Posterior vena cava (tissue), 2 donors: ENCODE measurements at places on chromosomes 3 and 15. TPM values are rescaled to one million over a fixed set of nuclear protein-coding genes. Genes with fewer than 3 reads are reported as not detected.

DNA sequence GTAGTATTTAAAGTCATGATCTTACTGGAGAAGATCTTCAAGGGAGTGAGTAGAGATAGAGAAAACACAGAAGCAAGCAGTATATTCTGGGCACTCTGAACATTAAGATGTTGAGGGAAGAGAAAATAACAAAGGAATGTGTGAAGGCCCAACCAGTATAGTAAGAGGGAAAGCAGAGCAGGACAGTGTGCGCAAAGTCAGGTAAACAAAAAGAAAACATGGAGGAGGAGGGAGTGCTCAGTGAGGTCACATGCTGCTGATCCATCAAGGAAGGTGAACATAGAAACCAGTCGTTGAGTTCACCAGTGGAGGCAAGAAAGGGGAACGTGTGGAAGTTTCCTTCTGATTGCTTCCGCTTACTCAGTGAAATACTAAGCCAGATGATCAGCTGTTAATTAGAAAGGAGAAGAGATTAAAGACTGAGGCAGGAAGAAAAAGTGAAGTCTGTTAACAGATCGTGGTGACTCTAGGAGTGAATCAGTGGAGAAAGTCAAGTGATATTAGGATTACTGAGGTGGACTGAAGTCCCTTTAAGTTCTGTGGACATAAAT is 47.2 kb downstream of the OPA1 start:
- no peak for DNase-seq

DNA sequence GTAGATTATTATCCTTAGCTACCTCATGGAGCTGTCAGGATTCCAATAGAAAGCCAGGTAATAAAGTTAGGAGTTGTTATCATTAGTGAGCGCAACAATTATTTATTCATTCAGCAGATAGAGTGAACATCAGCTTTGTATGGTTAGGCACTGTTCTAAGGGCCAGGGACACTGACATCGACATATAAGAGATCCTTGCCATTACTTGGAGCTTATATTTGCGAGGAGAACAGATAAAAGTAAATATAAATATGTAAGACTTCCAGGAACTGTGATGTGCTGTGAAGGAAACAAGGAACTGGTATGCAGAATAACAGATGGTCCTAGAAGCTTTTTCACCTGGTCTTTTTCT is 473 bp downstream of the LSM3 start:
- no peak for DNase-seq

DNA sequence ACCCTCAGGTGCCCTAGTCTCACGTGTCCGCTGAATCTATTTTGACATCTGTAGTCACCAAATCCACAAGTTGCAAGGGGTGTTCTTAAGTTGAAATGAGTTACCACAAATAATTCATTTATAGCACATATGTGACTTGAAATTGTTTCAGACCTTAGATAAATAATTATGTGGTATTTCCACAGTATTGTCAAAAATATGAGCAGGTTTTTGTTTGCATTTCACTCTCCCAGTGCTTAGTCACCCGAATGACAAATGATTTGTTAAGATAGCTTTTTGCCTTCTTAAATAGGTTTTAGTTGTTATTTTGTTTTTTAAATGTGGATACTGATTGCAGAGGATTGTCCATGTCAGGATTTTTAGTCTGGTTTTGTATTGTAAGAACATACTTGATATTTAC is 2.6 kb downstream of the MFSD1 start:
- DNase-seq: no peak

DNA sequence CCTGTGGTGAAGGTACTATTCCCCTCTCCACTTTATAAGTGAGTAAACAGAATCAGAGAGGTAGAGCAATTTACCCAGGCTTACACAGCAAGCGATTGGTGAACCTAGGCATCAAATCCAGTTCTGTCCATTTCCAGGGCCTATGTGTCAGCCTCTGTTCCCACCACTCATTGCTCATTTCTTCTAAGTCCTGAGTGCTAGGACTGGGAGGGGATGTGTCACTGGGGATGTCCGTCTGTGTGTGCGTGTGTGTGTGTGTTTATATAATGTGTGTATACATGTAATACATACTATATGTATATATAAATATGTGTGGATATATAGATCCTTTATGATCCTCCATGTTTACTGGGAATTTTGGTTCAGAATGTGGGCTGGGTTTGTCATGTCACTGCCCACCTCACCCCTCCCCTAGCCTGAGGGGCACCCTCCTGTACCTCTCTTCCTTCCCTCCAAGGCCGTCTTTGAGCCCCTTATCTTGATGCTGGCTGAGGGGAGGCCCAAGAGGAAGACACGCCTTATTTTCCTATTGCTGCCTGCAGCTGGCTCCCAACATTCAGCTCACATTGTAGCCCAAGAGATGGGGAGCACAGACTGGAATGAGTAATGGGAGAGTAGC is 2.1 kb downstream of the TMEM43 start:
- no peak for DNase-seq

- no peak for DNase-seq
Measured at GRCh38 chr3:138036572-138036971, 26.6 kb downstream of the CLDN18 start.

DNA sequence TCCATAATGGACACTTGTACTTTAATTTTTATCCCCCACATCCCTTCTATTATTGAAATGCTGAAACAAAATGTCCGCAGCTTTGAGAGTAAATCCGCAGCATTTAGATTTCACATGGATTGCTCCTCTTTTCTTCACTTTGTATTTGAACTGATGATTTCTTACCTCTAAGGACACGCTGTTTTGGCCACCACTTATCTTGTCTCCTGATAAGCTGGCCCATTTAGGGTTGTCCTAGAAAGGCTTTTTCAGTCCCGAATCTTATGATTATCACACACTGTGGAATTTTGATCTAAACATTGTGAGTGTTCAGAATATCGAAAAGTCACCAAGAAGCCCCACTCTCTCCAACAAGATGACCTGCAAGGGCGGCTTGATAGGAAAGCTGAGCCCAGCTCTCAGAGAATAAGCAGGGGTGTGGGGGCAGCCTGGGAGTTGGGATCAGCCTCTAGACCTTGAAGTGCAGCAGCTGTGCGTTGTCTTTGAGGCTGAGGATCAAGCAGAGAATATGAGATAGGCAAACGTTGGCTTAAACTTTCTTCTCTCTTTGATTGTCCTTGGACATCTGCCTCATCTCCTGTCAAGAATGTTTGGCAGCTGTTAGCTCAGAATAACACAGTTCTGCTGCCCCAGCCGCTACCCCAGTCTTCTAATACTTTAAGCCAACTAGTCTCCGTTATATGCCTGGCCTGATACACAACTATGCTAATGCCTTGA is 399.7 kb upstream of the NR2F2 start:
- no peak for DNase-seq

- DNase-seq: no peak
Measured at GRCh38 chr15:101018016-101018415, 98.9 kb downstream of the LRRK1 start.

DNA sequence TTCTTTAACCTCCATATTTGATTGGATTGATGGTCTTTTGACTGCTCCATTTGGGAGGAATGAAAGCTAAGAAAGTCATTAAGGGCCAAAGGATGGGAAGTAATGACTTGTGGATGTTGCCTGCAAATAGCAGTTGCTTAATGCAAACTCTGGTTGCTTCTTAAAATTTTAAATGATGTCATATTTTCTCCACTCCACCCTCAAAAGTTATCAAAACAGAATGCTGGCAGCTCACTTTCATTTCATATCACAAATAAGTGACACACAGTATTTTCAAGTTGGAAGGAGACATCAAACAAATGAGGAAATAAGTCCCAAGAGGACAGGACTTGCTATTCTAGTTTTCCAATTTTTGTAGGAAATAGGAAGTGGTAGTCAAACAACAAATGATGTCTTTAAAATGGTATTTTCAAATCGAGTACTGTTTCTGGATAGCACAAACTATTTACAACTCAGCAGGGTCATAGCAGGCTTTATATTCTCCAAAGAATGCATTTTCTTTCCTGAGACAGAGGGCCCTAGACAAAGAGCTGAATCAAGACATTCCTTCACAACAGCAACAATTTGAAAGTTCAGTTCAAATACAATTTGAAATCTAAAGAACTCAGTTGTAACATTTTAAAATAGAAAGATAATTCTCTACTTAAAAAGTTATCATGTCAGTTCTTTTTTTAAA is 165.1 kb upstream of the UBE2E1 start:
- no peak for DNase-seq

DNA sequence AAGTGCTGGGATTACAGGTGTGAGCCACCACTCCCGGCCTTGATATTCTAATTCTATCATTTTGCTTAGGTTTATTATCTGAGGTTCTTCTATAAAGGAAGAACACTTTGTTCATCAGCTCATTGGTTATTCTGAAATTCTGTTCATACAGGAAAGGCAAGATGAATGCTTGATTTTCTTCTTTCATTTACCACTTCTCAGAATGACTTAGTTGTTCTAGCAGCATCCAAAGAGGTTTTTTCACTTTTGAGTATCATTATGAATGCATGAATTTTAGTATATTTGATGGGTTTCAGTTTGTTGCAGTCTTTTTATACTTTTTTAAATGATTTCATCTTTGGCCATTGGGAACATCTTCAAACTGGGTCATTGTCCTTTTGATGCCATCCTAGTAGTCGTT is 51.8 kb downstream of the RNF111 start:
- DNase-seq: no peak

DNA sequence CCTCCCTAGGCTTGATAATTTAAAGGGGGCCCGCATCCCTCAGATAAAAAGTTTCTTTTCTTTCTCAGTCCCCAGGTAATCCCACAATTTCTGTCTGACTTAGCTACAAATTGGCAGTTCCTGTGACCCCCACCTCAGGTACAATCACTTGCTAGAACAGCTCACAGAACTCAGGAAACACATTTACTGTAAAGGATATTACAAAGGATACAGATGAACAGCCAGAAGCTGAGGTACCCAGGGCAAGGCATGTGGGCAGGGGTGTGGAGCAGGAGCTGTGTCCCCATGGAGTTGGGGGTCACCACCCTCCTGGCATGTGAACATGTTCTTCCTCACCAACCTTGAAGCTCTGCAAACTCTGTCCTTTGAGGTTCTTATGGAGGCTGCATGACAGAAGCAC is 73.8 kb downstream of the CMTM8 start:
- no peak for DNase-seq

GRCh38 chr3:66297260-66297873 is 76.6 kb downstream of the SLC25A26 start:
- no peak for DNase-seq

DNA sequence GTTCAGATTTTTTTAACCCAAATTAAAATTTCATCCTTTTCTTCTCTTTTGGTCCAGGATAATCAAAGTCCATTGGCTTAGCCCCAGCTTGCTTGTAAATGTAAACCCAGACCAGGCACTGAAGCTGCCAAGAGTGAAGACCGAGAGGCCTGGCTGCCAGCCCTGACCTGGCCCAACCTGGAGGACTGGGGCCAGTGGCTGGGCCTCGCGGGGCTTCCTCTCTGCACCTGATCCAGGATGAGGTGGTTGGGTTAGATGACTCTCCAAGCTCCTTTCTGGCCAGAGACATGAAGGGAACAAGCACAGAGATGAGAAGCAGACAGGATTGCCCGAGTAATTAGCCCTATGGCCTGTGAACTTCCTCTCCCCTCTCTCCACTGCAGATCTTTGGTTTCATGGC is 50.6 kb downstream of the CMTM6 start:
- DNase-seq: no peak

The CCR9 gene
- total RNA-seq: not detected

The RAD51 gene
- total RNA-seq: 1.0 TPM
